ENCODE measurements at places on chromosomes 5 and 9.

- DNase-seq = no peak
Observed at GRCh38 chr5:172807766-172808311, 26.2 kb upstream of the ERGIC1 start.

DNA sequence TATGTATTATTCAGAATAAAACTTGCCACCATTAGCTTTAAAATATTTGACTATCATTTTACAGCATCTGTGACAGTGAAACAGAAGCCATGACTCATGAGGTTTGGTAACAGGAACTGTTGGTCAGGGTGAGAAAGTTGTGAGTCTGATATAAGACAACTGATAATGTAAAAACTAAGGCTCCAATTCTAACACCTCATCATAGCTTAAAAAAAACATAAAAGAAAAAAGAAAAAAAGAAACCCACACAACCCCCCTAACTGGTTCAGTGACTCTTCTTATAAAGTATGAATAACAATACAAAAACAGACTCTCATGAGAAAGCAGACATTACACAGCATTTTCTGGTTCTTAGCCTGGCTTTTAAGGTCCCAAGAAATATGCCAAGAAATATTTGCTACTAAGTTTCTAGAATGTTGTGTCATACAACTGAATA lies 85.8 kb downstream of the MRPS27 start:
- DNase-seq = no peak

- no peak for DNase-seq
Observed at GRCh38 chr9:89065921-89066320, 74.7 kb downstream of the S1PR3 start.

GRCh38 chr5:13276156-13276555 lies 668.3 kb downstream of the DNAH5 start:
- DNase-seq = no peak

DNA sequence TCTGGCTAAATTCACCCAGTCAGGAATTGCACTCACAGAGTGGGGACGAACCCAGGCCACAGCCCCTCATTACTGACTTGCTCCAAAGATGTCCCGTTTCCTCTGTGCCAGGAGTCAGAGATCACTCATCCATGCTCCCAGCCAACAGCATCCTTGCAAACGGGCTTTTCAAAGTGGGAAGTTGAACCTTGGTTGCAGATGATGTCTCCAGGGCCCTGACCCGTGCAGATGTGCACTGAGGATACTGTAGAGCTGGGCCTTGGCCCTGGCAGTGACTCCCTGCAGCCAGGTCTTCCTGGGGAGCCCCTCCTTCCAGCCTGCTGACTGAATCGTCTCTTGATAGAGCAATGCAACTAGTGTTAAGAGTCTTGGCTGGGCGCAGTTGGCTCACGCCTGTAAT lies 22.3 kb downstream of the TCF7 start:
- DNase-seq = no peak

- no peak for DNase-seq
Observed at GRCh38 chr5:174335682-174336364, 290.3 kb downstream of the NSG2 start.

- peak; percentile 79 for DNase-seq
Observed at GRCh38 chr9:114387680-114388356, at the start of gene AKNA. TSS of gene AKNA (minus strand) at chr9:114387982. CDS start at chr9:114381333, 6,649 bp downstream.

DNA sequence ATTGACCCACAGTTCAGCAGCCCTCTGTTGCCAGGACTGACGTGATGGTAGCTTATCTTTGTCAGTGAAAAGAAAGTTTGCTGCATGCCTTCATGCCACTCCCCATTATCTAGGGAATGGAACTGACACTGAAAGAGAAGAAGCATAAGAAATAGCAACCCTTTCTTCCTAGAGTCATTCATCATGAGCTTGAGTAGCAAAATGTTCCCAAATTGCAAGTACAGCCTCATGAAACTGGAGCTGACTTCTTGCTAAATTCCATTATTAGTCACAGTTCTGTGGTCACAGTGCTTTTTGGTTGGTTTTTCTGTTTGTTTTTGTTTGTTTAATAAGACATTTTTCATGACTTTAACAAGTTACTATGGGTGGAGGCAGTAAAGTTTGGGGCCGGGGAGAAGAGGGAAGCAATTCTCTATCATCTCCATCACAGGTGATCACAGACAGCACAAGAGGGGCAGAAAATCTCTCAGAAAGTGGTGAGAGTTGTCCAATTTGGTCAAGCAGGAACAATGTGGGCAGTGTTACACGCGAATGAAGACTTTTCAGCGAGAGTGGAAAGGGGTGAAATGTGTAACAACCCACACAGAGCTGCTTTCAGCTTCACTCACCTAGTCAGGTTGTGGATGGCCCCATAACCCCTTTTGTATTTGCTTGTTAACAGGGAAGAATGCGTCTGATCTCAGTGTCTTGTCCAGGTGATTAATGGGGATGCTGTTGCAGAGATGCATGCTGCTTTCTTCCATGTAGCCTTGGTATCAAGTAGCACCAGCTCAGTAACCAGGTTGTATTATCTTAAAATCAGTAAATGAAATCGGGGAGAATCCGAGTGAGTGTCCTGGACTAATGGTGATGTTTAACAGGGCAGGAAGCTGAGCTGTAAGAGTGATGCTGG lies 440.4 kb downstream of the DMRT2 start:
- no peak for DNase-seq

All from activated CD4-positive, CD25-positive, alpha-beta regulatory T cell (primary cell).